ENCODE measurements at places on chromosomes 7 and 10.

GRCh38 chr7:136030867-136031318, 53.7 kb upstream of the MTPN start:
- DNase-seq = no peak

DNA sequence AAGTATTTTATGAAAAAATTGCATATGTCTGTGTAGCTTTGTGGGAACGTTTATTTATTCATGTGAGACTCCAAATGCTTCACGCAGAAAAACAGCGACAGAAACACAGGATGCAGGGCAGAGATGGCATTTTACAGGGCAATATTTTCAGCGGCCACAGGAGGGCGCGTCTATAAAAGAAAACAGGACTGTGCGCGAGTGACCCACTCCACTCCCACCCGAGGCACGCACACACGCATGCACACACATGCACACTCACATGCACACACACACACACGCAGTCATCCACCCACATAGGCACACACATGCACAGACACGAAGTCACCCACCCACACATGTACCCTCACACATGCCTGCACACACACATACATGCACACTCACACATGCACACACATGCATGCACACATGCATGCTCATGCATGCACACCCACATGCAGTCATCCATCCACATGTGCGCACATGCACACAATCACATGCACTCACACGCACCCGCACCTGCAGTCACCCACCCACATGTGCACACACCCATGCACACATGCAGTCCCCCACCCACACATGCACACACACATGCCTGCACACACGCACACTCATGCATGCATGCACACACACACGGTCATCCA, 96.3 kb downstream of the DNAJB6 start:
- DNase-seq = no peak

DNA sequence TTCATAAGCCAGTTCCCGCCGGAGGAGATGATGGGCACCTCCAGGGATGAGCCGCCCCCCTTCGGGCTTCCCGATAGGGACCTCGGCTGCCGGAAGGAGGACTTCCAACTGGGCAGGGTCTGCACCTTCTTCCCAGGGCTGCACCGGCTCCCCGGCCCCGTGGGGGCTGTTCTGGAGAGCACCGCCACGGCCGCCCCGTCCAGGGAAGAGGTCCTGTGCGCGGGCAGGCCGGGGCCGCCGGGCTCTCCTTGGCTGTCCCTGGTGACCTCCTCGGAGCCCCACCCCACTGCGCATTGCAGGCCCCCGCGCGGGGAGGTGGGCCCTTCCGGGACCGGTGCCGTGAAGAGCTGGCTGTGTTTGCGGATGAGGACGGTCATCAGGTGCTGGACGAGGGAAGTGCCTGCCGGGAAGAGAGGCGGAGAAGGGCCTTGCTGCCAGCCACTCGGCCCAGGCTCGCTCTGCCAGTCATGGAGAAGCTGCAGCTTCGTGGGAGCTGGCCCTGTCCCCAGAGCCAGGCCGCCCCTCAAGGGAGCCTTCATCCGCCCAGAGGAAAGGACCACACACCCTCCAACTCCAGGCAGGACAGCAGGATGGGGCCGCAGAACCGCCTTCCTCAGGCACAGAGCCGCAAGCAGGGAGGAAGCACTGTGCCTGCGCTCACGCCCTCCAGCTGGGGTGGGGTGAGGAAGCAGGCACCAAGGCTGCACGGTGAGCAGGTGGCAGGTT, 144.4 kb downstream of the MAPK8 start:
- DNase-seq = no peak

DNA sequence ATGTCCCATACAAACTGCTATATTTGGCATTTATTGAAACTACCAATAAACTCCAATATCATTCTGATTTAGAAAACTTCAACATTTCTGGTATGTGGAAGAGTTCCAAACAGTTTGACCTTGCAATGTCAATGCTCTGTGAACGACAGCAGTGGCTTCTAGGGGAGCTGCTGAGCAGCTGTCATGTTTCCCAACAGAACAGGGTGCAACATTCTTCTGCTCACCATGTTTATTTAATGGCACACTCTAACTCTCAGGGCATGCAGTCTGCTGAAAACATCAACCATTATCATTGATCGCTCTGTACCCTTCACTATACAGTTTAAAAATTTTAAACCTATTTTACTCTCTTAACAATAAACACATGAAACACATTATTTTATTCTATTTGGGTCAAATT, 25.9 kb downstream of the LMOD2 start:
- no peak for DNase-seq

GRCh38 chr10:91713461-91714072, 80.7 kb upstream of the PPP1R3C start:
- DNase-seq = no peak

DNA sequence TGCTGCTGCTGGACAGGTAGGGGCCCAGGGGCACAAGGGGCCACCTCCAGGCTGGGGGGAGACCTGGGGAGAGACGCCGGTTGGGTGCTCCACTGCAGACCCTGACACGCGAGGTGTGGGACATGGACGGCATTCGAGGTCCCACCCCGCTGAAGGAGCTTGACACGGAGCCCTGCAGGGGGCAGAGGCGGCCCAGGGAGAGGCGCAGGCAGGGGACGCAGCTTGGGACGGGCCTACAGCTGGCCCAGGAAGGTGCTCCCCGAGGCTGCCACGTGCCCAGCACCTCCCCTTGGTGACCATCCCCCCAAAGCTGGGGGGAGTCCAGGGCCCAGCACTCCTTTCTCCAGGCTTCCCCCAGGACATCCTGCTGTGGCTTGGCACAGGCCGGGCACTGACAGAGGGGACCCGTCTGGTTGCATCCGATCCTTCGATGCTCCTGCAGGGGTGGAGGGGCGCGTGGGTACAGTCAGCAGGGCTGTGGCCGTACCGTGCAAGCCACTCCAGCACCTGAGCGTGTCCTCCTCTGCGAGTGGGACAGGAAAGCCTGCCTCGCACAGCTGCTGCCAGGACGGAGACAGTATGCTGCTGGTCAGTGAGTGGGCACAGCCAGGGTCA, 174.4 kb downstream of the ELFN1 start:
- no peak for DNase-seq

DNA sequence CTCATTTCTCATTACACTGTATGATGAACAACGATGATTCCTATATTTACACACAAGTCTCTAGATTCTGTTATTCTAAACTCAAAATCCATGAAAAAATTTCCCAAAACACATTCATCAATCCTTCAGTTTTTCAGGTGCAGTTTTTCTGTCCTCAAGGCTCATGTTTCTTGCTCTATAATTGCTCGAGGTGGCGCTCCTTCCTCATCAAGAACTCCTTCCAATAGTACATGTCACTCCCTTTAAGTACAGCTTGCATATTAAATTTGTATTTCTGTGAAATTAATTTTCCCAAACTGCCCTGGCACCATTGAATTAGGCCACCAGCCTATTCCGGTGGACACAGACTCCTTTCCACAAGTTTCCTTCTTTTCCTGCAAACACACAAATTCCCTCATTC, 188.7 kb upstream of the MINDY3 start:
- DNase-seq = no peak

DNA sequence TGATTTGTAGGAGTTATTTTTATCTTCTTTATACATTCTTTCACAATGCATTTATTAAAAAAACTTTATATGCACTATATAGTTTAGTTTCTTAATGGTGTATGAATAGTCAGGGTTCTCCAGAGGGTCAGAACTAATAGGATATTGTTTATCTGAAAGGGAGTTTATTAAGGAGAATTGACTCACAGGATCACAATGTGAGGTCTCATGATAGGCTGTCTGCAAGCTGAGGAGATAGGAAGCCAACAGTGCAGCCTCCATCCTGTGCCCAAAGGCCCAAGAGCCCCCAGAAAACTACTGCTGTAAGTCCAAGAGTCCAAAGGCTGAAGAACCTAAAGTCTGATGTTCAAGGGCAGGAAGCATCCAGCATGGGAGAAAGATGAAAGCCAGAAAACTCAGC, 192.8 kb upstream of the AHR start:
- no peak for DNase-seq

- no peak for DNase-seq
Measured at GRCh38 chr7:81140775-81141174, 221.9 kb upstream of the SEMA3C start.

DNA sequence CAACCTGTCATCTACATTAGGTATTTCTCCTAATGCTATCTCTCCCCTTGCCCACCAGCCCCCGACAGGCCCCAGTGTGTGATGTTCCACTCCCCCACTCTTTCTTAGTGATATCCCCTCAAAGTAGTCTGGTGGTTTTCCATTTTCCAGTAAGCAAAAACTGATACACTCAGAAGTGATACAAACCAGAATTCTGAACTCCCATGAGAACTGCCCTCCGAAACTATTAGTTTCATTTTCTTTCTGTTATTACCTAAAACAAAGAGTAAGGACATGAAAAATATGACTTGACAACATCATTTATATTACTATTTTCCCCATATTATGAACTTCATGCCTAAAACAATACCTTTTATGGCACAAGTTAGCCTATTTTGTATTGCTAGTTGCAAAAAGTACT, 175.0 kb downstream of the OTUD1 start:
- DNase-seq = no peak

DNA sequence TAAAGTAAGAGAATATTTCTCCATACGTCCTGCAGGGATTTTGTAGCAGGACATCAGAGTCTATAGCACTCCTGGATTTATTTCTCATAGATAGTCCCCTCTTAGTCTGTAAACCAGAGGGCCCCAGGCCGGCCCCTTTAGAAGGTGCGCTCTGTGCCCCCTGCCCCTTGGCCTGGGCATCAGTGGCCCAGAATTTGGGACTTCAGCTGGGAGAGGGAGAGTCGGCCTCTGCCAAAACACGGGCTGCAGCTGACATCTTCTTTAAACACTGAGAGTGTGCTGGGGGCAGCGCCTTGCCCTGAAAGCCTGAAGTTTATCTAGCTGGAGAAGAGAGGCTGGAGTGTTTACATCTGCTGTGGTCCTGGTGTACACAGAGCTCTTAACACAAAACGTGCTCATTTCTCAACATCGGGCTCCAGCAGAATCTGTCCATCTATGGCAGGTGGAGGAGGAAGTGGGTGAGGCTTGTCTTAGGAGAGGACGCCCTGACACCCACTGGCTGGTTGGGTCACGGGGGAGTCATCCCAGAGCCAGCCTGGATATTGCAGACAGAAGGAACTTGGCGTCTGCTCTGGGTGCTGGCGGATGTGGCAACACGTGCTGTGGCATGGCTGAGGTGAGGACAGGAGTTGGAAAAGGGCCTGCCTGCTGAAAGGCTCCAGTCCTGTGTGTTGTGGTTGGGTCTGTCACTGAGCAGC, 5.0 kb upstream of the TACR2 start:
- DNase-seq = no peak

DNA sequence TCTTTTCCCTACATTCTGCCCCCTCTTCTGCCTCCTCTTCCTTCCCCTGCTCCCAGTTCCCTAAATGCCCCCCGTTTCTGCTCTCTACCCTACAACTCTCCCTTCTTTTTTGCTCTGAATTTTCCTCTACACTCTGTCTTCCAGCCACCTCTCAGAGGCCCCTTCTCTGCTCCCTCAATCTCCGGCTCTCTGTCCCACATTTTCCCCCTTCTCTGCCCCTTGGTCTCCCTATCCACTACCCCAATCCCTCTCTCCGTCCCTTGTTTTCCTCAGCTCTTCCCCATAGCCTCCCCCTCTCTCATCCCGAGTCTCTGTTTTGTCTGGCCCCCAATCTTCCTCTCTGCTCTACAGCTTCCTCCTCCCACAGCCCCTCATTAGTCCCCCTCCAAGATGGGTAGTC, 3.3 kb downstream of the ALOX5 start:
- no peak for DNase-seq

DNA sequence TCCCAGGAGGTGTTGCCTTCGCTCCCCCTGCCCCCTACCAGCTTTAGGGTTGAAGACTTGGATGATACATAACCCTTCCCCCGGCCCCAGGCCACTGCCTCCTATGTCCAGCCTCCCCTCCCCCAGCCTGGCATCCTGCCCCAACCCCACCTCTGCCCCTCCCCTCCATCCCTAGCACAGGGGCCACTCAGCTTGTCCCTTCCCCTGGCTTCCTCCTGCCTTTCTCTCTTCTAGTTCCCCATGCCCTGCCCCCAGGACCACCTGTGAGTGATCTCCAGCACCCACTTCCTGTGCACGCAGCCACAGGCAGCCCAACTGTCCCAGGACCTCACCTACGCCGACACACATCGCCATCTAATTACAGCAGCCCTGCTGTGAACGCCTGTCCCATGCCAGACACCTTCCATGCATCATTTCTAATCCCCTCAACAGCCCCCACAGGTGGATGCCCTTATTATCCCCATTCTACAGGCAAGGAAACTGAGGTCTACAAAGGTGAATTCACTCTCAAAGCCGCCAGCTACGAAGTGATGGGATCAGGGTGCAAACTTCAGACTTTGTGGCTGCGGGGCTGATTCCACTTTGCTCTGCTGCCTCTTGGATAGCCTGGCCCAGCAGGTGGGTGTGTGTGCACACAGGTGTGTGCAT, 82.4 kb upstream of the CHST15 start:
- DNase-seq = no peak

DNA sequence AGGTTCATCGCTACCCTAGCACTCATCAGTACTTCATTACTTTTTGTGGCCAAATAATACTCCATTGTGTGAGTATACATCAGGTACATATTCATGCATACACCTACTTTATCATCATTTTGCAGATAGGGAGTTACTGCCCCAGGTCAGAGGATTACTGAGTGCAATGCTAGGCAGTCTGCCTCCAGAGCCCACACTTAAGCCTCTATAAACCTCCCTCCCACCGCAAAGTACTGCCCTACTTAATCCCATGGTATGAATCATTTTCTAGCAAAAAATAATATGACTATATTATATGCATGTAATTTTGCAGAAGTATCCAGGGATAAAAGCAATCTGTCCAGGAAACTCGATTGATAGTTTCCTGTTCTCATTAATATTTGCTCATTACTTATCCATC, 194.3 kb downstream of the GRID1 start:
- DNase-seq = no peak

DNA sequence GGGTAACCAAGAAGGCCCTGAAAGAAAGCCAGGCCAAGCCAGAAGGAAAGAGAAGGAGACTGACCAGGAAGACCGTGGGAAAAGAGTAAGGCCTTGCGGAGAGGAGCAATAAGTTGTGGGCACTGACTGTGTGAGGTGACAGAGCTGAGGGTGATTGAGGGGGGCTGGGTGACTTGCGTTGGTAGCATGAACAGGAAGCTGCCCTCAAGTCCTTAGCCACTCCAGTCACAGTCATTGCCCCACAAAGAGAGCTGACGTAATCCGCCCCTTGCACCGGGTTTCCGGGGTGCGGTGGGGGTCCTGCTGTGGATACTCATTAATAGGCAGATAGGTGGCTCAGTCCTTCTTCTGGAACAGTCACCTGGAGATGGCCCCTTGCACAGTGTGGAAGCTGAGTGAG, 16.1 kb upstream of the DMBT1 start:
- no peak for DNase-seq
